ENCODE measurements at places on chromosomes 12 and 14. TPM values are rescaled to one million over a fixed set of nuclear protein-coding genes. Genes with fewer than 3 reads are reported as not detected.

The MED6 gene
- 57.1 TPM for total RNA-seq

The RNFT2 gene
- 0.48 TPM for total RNA-seq

The DGKA gene
- 37.8 TPM for total RNA-seq

The B4GALNT3 gene
- total RNA-seq = 6.7 TPM

The SERPINA12 gene
- not detected for total RNA-seq

The NRIP2 gene
- total RNA-seq = 0.48 TPM

The PLEK2 gene
- 3.9 TPM for total RNA-seq

The RNASE3 gene
- total RNA-seq = 0.96 TPM

The PGAM5 gene
- total RNA-seq = 23.4 TPM

The CABP1 gene
- 3.9 TPM for total RNA-seq

The NINJ2 gene
- 1.4 TPM for total RNA-seq

The ESPL1 gene
- 8.4 TPM for total RNA-seq

The PCED1B gene
- total RNA-seq = 6.5 TPM

The IFNG-AS1 gene
- 3.9 TPM for total RNA-seq

The APOF gene
- total RNA-seq = 2.2 TPM

The CD163L1 gene
- 24.8 TPM for total RNA-seq

The MON2 gene
- 93.9 TPM for total RNA-seq

The RERG gene
- 33.7 TPM for total RNA-seq

The SARNP gene
- total RNA-seq = 83.1 TPM

The NGB gene
- total RNA-seq = not detected

The ACTR10 gene
- 61.2 TPM for total RNA-seq

Data from umbilical cord (tissue), 2 donors.